Nucleus accumbens (tissue), 56 donors: ENCODE measurements at places on chromosomes 3 and 15.

GRCh38 chr3:118110211-118110610 lies 924.4 kb downstream of the IGSF11 start:
- DNase-seq: no peak

- DNase-seq: no peak
These were observed 344.2 kb upstream of the PPP2R3A start for GRCh38 chr3:135621184-135621920.

DNA sequence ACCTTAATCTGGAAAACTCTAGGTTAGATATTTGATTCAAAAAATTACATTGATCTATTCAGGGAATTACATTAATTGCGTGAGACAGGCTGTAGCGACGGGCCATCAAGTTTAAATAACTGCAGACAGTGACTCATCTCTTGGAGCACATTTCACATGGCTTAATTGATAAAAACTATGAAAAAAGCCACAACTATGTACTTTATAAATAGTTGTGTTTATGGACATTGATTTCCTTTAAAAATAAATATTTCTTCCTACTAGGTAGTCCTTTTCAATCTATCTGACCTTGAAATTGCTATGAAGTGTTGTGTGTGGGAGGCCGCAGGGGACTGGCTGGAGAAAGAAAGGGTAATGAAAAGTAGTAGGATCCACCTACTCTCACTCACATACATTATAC lies 157.8 kb downstream of the IL1RAP start:
- DNase-seq: no peak

- DNase-seq: no peak
These were observed 48.0 kb upstream of the MEX3B start for GRCh38 chr15:82093774-82094211.

- no peak for DNase-seq
These were observed 26.6 kb downstream of the ITGB5 start for GRCh38 chr3:124860599-124860998.

DNA sequence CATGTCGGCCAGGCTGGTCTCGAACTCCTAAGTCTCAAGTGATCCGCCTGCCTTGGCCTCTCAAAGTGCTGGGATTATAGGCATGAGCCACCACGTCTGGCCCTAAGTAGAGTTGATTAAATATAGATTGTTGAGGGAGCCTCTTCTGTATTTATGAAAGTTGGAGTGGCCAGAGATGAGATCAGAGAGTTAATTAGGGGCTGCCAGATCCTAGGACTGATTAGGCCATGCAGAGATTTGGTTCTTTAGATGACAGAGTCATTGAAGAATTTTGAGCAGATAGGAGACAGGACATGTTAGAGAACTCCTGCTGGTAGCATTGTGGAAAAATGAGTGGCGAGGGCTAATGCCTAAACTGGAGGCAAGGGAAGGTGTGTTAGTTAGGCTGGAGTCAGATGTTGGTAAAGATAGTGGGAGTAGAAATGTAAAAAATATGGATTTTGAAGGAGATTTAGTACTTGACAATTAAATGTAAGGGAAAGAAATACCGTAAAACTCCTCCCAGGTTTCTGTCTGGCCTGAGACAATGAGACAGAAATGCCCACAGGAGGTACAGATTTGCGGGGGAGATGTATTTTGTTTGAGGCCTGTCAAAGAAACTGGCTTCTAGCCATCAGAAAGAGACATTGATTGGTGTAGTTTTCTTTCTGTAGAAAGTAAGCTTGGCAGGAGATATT lies 23.4 kb downstream of the SACM1L start:
- DNase-seq: no peak

- DNase-seq: no peak
These were observed 145.5 kb downstream of the TIGIT start for GRCh38 chr3:114439284-114439683.

GRCh38 chr3:27024493-27024892 lies 344.7 kb downstream of the NEK10 start:
- no peak for DNase-seq

DNA sequence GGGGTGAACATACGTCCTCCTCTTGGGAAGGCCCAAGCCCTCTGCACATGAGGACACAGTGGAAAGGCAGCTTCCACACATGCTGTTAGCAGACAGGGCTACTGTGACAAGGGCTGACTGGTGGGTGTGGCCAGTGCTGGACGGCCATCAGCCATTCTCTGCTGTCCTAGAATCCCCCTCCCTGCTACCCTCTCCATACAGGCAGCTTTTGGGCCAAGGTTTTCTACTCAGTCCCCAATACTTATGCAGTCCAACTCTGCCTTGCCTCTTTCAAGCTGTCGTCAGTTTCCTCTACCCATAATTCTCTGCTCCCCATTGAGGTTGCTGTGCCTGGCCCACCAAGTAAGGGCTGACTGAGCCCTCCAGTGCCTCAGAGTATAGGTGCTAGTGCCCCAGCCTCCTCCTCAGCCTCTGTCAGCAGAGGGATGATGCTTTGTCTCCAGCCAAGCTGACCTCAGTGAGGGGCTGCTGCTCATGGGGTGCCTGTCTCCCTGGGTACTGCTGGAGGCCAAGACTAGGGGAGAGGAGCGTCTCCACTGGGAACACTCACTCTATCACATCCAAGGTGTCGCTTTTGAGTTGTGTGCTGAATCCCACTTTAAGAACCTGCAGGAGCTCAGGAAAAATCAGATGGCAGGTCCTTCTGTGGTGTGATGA lies 2.8 kb downstream of the LOXL1 start:
- DNase-seq: no peak

DNA sequence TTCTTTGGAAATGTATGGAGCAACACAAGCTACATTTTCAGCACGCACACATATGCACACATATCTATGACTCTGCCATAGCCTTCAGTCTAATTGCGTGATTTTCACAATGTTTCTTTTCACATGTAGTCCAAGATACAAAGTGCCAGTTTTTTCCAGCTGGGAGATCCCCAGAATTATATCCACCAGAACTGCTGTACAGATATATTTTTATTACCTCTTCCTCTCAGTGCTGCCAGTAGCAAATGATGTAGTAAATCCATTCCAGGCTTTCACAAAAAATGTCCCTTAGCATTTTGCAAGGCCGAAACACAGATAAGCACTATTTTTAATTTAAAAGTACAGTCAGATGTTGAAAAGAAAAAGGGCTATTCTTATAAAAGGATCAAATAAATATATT lies 719.8 kb upstream of the SEMA6D start:
- DNase-seq: no peak

GRCh38 chr15:90201944-90202375 lies 830 bp downstream of the SEMA4B start:
- DNase-seq: no peak

GRCh38 chr3:16741890-16742289 lies 136.7 kb upstream of the DAZL start:
- DNase-seq: no peak

- DNase-seq: no peak
These were observed 676.0 kb downstream of the EPHA3 start for GRCh38 chr3:89783341-89783927.

- no peak for DNase-seq
These were observed 30.6 kb downstream of the ZFAND6 start for GRCh38 chr15:80090041-80090440.

- DNase-seq: no peak
These were observed 179.9 kb downstream of the AGBL1 start for GRCh38 chr15:86259589-86259988.

DNA sequence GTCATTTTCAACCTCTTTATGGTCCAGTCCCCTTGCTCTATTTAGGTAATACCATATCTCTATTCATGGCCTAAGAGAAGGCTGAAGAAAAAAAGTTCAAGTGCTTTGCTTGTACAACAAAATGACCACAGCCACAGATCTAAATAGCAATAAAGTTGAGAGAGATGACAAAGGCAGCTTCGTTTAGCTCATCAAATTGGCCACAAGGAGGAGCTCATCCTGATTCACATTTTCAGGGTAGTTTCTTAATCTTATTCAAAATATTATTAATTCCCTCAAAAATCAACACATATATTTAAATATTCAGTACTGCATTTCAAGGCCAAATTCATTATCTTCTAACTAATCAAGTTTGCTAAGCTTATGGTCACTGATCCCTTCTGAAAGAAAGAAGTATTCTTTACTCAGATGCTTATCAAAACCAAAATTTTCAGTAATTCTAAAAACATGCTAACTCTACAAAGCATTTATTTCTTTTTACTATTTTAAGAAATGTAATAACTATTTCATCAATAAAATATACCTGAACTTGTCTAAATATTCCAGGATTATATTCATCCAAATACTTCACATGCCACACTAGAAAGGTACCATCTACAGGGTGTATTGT lies 85.5 kb downstream of the DMXL2 start:
- no peak for DNase-seq

DNA sequence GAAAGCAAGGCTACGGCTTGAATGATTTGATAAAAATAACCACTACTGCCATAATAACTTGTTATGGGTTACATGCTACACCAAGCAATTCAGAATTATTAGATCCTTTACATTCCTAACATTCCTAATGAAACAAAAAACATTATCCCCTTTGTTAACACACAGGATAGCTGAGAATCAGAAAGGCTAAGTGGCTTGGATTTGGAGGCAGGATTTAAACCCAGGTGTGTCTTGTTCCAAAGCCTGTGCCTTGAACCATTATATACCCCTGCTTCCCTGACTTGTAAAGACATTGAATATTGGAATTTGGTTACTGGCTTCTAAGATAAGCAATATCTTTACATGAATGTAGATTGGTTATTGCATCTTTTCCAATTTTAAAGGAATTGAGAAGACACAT lies 417.1 kb upstream of the GOLIM4 start:
- no peak for DNase-seq

- no peak for DNase-seq
These were observed 8.2 kb downstream of the NPAP1 start for GRCh38 chr15:24683736-24684135.

DNA sequence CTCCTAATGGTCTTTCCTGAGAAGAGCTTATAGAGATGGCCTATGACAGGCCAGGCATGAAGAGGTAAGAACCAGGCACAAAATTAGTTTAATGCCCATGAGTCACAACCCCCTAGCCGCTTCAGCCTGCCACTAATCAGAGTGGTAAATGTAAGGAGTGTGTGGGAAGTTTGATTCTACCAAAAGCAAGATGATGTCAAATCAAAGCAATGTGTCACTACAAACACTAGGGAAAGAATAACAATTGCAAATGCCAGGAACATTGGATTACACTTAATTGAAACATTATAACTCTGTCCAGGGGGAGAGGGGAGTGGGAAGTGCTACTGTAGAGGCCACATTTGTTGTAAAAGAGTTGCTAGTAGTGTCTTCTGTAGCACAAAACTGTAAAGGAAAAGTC lies 596.6 kb upstream of the AGTR1 start:
- no peak for DNase-seq

GRCh38 chr3:135197246-135197645 lies 402.2 kb downstream of the EPHB1 start:
- no peak for DNase-seq

DNA sequence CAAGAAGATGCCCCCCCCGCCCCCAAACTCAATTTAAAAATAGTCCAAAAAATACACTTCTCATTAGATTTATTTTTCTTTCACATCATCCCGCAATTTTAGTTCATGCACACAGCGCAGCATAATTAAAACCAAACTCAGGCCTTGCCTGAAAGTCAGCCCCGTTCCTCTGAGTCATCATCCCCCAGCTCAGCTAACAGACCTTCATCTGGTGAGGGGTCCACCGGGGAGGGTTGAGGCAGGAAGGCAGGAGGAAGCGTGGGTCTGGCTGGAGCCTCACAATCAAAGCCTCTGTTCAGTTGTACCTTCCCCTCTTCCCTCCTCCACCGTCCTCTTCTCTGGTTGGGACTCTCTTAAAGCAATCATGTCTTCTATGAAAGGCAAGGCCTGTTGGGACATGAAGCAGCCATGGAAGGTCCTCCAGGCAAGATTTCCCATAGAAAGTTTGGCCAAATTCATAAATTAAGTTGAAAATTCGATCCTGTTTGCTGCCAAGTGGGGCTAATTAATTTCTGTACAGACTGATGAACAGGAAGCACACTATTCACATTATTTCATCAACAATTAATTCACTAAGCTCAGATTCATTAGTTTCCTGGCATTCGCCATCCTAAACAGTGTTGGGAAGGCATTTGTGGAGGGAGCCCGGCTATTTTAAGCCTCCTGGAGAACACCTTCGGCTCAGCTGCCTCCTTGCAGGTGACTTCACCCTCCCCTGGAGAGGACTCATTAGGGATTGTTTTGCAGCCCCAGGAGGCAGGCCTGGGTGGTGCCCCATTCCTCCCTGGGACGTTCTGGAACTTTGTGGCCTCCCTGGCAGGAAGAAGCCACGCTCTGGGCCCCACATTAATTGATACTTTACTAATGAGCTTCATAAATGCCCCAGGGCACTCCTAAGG lies 72.3 kb upstream of the BNC1 start:
- no peak for DNase-seq

- DNase-seq: no peak
These were observed 30.7 kb downstream of the EIF4E3 start for GRCh38 chr3:71694358-71694999.

- no peak for DNase-seq
These were observed 154.5 kb upstream of the ATP10A start for GRCh38 chr15:26017665-26018064.

DNA sequence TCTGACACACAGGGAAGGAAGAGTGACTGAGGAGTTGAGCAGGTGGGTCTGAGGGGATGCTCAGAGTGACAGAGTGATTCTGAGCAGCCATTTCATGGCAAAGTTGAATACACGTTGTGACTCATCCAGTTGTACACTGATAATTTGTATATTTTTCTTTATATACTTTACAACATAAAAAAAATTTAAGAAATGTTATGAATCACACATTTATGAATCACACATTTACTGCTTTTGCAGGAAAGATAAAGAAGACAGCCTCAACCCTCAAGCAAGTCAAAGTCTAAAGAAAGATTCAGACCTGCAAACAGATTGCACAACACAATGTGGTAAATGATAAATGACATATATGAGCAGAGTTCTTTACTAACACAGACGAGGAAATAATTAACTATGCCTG lies 21.0 kb upstream of the CHMP2B start:
- no peak for DNase-seq

- no peak for DNase-seq
These were observed 88.4 kb downstream of the DGKG start for GRCh38 chr3:186273586-186273985.

DNA sequence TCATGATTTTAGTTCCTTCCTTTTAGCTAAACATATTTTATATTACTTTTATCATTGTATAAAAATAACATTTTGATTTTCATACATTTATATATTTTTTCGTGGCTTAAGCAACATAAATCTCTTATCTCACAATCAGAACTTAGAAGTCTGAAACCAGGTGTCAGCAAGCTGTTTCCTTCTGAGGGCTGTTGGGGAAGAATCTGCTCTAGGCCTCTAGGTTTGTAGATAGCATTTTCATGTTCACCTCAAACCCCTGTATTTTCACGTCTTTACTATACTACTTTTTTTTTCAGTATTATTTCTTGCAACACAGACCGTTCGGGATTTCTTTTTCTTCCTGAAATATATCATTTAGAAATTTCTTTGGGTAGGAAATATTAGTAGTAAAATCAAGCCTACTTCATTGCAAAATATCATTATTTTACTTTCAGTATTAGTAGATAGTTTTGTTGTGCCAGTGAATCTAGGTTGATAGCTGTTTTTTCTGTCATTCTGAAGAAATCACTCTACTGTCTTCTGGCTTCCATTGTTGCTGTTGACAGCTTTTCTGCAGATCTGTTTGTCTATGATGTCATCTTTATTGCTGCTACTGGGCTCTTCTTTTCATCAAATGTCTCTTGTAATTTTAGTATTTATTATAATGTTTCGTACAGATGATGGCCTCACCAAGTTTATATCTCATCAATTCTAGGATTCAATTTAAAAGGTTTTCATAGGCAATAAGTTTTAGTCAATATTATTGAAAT lies 756.3 kb downstream of the VGLL3 start:
- DNase-seq: no peak
